ENCODE measurements at places on chromosomes 12 and 14. TPM values are rescaled to one million over a fixed set of nuclear protein-coding genes. Genes with fewer than 3 reads are reported as not detected.
A peak's percentile ranks its signal among the peaks of the same experiment; 100 is the strongest.

DNA sequence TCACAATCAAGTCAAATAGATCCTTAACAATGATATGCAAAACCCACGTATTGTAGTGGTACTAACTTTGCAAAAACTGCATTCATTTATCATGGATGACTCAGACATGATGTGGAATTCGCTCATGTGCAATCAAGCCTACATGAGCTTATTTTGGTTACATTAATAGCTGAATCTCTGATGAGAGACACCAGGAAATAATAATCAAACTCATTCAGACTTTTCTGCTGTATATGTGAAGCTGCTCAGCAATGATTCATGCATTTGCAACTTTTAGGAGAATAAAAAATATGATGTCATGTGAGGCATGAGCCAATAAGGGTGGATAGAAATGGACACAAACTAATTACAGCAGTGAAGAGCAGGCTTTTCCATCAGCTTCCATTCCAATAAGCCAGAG lies 1075.8 kb upstream of the TMEM132C start:
- DNase-seq, result no peak

DNA sequence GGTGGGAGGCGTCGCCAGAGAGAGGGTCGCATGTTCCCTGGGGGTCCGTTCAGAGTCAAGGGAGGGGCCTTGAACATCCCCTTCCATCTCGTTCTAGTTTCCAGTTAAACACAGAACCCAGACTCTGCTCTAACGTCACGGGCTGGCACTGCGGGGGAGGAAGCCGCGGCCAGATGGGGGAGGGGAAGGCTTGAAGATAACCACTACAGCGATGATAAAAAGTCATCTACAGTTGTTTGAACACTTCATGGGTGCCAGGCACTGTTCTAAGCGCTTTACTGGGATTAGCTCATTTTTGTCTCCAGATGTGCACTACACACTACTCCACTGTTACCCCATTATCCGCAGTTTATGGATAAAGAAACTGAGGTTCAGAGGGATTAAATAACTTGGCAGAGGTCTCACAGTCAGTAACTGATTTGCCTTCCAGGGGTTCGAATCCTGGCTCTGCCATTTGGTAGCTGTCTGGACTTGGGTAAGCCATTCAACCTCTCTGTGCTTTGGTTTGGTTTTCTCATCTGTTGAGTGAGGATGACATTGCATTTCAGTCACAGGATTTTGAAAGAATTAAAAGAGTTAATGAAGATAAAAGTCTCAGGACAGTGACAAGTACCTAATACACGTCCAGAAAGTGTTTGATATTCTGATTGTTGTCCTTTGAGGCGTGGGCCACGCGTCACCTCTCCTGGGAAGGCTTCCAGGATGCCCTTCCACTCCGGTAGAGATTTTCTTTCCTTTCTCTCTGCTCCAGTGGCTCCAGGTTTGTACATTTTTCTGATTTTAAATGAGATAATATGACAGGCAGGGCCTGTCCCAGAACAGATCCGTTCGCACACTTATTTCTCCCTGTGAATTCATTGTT lies 798 bp upstream of the RASAL1 start:
- no peak for DNase-seq

DNA sequence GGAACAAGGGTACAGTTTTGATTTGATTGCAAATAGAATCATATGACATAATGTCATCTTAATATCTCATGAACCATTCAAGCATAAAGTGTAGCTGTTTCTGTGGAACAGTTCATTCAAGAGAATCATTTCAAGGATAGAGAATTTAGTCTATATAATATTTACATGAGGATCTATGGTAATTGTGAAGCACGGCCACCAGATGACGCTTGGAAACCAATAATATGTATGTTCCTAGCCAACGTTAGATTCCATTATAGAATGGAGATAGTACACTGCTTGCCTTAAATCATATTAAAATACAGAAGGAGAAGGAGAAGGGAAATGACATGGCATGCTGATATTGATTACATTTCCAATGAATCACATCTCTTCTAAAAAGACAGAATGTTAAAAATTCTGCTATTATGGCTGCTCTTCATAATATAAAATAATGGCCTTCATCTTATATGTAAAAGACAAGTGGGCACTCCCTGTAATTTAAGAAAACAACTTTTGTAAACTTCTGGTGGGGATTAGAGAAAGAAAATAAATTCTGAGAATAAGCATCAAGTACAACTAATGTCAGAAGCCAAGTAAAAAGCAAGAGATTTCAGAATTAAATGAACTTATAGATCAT lies 351.0 kb downstream of the NAV3 start:
- peak; percentile 6 for DNase-seq

DNA sequence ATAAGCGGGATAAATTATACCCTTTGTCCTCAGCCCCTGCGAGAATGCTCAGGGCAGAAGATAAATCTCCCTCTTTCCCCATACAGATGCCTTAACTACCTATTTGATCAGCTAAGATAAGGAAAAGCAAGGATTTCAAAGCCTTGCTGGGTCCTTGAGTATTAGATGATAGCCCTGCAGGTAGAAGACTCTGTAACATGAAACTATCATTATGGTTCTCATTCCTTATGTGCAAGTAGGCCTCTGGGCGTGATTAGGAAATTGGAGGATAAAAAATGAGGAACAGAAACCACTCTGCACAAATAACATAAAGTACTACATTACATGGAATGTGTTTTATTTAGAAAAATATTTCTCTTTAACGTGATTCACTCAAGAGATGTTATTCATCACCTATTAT lies 14.5 kb upstream of the WDR89 start:
- no peak for DNase-seq

GRCh38 chr12:121957861-121958515 lies 39.6 kb downstream of the CFAP251 start:
- DNase-seq, result no peak

- DNase-seq, result no peak
Observed at GRCh38 chr14:52862632-52863333, 71.4 kb upstream of the GNPNAT1 start.

DNA sequence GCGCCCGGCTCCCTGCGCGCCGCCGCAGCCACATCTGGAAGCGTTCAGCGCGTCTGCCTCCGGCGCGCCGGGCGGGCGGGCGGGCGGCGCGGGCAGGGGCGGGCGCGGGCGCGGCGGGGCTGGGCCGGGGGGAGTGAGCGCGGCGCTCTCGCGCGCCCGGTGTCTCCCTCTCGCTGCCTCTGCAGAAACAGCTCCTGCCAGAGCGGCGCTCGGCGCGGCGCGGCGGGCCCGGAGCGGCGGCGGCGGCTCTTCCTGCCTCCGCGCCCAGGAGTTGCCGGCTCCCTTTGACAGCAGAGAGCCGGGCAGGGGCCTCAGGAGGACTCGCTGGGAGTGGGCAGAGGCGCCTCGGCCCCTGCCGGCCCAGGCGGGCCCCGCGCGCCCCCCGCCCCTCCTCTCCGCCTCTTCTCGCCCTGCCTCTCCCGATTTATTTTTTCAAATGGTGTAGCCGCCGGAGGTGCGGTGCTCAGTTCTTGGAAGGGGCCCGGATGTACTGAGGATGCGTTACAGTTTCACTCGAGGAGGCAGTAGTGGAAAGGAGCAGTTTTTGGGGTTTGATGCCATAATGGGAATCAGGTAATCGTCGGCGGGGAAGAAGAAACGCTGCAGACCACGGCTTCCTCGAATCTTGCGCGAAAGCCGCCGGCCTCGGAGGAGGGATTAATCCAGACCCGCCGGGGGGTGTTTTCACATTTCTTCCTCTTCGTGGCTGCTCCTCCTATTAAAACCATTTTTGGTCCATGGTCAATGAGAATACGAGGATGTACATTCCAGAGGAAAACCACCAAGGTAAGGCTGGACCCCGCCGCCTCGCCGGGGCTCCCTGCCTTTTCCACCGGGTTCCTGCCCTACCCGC lies at the start of gene CACNA1C:
Gene CACNA1C, plus strand, starts transcription at position 162 of the 853 bp plus-strand sequence. Its CDS starts 576 bp downstream, at position 738.
- peak; percentile 46 for DNase-seq

DNA sequence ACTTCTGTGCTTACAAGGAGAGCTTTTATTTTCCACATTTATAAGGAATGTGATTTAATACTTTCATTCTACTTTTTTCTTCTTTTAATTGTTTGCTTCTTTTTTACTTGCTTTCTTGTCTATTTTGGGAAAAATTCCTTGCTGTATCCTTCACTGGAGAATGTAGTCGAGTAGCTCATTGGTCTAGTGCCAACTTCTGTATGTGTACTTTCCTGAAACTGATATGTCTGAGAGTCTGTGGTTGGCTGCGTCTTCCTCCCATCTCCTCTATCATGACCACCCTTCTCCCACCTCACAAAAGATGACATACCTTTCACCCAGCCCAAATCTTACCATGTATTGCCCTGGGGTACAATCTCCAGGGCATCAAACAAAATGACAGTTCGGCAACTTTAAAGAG lies 51.8 kb downstream of the MSRB3 start:
- DNase-seq, result no peak

GRCh38 chr12:66065641-66066136 lies 64.9 kb downstream of the LLPH start:
- no peak for DNase-seq

- no peak for DNase-seq
Observed at GRCh38 chr14:91350813-91351511, 66.7 kb downstream of the CCDC88C start.

DNA sequence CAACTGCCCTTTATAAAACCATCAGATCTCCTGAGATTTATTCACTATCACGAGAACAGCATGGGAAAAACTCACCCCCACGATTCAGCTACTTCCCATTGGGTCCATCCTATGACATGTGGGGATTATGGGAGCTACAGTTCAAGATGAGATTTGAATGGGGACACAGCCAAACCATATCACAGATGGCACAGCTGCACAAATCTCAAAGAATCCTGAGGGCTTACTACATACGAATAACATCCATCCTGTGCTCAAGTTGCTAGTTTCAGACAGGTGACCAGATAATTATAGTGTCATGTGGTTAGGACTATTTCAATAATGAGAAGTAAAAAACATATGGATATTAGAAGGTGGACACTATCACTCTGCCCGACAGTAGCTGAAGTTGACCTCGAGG lies 211.2 kb downstream of the NUAK1 start:
- no peak for DNase-seq

DNA sequence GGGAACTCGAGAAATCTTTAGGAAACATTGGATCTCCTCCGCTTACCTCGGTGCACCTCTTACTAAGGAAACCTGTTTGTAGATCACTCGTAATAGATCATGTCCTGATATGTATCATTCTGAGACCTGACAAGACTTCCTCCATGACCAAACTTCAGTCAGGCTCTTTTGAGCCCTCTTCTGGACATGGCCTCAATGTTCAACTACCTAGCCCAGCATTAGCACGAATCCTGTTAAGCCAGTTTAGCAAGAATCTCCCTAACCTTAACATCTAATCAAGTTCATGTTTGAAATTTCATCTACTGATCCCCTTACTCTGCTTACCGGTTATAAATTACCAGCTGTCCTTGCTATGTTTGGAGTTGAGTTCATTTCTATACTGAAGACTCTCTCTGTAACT lies 713.9 kb upstream of the USP15 start:
- DNase-seq, result no peak

DNA sequence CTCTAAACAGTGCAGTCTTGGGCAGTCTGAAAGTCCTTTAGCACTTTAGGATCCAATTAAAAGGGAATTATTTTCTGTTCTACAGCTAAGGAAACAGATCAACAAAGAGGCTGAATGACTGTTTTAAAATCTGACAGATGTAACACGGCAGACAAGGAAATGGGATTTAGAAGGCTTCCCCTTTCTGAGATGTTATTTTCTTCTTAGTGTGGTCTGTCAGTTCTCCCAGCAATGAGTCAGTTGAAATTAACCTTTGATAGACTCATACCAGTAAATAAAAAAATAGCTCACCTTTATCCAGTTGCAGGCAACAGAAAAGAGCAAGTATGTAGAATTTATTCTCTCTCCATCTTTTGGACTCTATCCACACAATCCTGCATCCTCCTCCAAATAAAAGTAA lies 98.1 kb downstream of the NEDD1 start:
- DNase-seq, result no peak

DNA sequence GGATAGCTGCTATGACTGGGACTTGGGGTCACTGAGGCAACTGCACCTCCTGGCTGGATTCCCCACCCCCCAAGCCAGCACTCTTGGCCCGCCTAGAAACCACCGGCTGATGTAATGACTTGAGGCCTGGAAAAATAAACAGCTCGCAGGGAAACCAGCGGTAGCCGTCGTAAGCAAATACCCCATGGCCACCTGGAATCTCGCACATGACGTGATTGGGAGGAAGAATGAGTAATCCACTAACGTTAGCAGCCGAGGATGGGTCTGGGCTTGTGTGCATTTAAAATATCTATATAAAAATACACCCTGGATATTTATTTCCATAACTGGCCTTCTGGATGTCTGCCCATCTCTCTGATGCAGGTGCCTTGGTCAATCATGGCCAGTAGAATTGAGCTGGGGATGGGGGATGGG lies 120.1 kb downstream of the SMOC1 start:
- no peak for DNase-seq

The LBHD2 gene
- total RNA-seq, result not detected

The EPYC gene
- not detected for total RNA-seq

The TRHDE gene
- total RNA-seq, result 0.66 TPM

The SLC8A3 gene
- 1.2 TPM for total RNA-seq

The LRTM2 gene
- total RNA-seq, result not detected

The B3GNT4 gene
- 0.19 TPM for total RNA-seq

All from neural crest cell (in vitro differentiated cells).